NB4 (cell line): ENCODE measurements at places on chromosomes 2 and 18.

- DNase-seq: no peak
Observed at GRCh38 chr2:29042561-29043075, 31.7 kb downstream of the PCARE start.

GRCh38 chr18:21725201-21725600, 15.4 kb upstream of the MIB1 start:
- DNase-seq: no peak

DNA sequence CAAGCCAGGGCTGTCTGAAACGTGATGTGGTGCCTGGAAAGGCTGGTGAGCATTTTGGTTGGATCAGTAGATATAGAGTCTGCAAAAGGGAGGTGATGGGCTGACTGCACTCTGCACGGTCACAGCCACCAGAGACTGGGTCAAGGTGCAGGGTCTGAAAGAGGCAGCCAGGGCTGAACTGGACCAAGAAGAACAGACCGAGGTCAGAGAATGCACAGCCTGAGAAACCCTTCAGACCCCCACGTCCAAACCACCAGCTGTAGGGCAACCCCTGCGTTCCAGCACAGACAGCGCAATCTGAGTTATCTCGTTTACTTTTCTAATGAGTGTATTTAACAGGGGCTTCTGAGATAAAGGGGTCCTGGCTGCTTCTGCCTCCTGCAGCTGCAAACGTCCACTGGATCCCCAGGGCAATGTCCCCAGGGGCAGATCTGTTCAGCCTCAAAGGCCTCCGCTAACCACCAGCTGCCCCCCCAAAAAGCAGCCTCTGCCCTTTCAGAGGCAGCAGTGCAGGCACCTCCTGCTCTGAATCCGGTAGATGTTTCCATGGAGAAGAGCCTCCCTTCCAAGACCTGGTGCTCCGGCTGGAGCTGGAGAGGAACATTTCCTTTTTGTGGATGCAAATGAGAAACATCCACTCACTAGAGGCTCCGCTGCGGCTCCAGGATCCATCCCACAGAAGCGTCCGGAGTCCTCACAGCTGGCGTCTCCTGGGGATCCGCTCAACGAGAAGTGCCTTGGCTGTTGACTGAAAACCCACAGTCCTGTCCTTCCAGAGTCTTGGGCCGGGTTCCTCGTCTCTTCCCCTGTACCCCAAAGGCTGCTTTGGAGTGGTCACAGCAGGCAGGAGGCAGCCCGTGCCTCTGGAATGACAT, 970 bp upstream of the KCNG2 start:
- no peak for DNase-seq

GRCh38 chr2:172230889-172231401, 128.2 kb upstream of the DLX2 start:
- no peak for DNase-seq
